ENCODE measurements at places on chromosomes 11 and 22.

DNA sequence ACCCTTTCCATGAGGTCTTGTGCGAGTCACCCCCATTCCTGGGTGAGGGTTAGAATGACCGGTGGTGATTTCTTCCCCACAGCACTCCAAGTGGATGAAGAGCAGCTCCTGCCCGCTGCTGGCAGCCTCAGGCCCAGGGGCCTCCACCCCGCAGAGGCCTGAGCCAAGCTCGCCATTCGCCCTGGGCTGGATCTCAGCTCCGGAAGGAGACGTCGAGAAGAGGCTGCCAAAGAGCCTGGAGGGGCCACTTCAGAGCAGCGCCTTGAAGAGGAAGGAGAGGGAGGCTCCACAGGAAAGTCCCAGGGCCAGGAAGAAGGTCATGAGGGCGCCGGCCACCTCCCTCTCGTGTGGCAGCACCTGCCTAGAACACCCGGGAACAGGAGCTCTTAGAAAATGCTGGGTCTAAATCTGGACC, 8.4 kb downstream of the SLC29A2 start:
- DNase-seq, result no peak

- DNase-seq, result no peak
Observed at GRCh38 chr11:69966910-69967483, 111.1 kb upstream of the ANO1 start.

DNA sequence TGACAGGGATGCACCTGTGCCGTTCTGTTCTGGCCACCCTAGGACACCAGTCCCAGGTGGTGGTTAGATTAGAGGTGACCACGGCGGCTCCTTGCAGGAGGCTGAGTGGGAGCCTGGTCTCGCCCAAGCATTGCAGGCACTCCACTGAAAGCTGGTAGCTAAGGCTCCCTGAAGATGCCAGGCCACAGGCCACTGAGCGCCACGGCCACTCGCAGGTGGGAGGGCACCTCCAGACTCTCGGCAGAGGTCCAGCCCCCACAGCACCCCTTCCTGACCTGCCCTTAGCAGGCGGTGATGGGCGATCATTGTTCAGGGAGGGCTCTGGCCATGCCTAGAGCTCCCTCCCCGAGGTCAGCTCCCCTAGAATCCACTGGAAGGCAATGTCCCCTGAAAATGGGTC, 1270.2 kb downstream of the BRD1 start:
- no peak for DNase-seq

GRCh38 chr11:16114431-16114830, 241.9 kb downstream of the SOX6 start:
- DNase-seq, result no peak

DNA sequence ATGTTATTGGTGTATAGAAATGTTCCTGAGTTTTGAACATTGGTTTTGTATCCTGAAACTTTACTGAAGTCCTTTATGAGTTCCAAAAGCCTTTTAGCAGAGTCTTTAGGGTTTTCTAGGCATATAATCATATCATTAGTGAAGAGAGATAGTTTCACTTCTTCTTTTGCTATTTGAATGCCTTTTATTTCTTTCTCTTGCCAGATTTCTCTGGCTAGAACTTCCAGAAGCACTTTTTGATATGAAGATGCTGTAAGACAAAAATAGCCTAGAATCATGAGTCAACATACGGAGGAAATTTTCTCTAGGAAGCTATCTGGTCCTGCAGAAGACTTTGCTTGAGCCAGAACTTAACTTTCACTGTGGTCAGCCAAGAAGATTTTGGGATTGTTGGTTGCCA, 86.7 kb upstream of the IZUMO1R start:
- DNase-seq, result no peak

- peak; percentile 68 for DNase-seq
Observed at GRCh38 chr11:43923406-43924111, 18.9 kb upstream of the C11orf96 start.

- no peak for DNase-seq
Observed at GRCh38 chr11:117910941-117911655, 18.1 kb downstream of the TMPRSS13 start.

GRCh38 chr11:92473736-92474135, 249.1 kb downstream of the FAT3 start:
- DNase-seq, result peak; percentile 11

DNA sequence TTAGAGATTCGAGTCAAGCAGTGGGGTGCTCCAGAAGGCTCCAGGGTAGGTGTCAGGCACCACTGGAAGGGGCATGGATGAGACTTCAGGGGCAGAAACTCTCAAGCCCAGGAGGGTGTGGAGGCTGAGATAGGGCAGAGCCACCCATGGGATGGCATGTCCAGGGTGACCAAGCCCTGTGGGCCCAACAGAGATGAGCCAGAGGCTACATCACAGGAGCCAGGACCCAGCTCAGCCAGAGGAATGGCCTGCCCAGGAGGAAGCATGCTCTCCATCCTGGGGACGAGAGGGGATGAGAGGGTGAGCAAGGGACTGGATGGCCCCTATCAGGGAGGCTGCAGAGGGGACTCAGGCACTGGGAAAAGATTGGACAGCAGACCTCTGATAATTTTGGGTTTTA, 42.8 kb downstream of the SLCO2B1 start:
- no peak for DNase-seq

GRCh38 chr22:36461665-36462649, 19.5 kb downstream of the TXN2 start:
- DNase-seq, result peak; percentile 63

DNA sequence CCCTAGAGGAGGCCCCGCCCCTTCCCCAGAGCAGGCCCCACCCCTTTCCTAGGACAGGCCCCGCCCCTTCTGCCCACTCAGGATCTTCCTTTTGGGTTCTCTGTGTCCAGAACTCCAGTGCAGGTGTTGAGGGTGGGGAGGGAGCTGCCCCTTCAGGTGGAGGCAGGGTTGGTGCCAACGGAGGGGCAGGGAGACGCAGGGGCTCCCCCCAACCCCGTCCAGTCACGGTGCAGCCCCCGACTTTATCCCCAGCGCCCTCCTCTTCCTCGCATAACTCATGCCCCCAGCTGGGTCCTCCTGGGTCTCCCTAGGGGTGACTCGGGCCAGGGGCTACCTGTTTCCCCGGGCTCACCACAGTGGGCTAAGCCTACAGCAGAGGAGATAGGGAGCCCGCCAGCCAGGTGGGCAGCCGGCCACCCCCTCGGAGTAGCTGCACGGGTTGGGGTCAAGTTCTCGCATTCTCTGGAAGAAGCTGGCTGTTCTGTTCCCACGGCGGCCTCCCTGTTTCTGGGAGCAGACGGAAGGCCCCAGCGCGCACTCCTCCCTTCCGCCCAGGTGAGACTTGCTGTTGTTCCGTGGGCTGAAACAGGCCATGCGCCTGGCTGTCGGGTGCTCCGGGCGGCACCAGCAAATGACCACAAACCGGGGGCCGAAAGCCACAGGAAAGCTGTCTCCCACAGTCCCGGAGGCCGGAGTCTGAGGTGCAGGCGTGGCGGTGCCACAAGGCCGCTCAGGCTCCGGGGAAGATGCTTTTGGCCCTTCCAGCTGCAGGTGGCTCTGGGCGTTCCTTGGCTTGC, 38.9 kb downstream of the MUC2 start:
- DNase-seq, result no peak

DNA sequence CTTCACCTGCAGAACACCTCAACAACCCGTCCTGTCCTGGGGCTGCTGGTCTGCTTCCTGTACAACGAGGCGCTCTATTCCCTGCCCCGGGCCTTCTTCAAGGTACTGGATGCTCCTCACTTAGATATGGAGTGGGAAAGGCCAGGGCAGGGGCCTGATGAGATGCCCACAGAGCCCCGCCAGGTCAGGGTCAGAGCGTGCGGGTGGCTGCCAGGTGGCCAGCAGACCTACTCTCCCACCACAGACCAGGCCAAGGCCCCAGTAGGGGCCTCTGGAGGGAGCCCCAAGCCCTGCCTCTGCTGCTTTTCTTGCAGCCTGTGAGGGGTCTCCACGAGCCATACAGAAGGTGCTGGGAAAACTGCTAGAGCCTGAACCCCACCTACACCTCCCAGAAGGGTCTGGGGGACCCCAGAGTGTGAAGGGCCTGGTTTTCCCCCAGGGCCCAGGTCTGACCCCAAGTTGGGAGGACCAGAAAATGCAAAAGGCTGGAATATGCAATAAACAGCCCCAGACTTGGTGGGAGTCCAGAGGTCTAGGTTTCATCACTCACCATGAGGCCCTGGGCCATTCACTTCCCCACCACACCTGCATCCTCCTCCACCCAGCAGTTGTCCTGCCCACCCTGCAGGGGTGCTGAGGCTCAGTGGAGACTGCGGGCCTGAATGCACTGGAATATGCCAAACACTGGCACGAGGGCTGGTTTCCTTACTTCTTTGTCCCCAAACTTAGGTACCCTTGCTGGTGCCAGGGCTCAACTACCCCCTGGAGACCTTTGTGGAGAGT, 14.7 kb downstream of the ZDHHC24 start:
- DNase-seq, result no peak

GRCh38 chr22:23414727-23415489, 165.2 kb downstream of the IGLL1 start:
- DNase-seq, result no peak

GRCh38 chr22:38863531-38864131, 8.4 kb downstream of the CBX6 start:
- no peak for DNase-seq

- DNase-seq, result no peak
Observed at GRCh38 chr11:102639656-102640055, 14.5 kb upstream of the MMP20 start.

GRCh38 chr11:64638018-64638665, 47.1 kb downstream of the SLC22A12 start:
- no peak for DNase-seq

- peak; percentile 62 for DNase-seq
Observed at GRCh38 chr11:102293873-102294601, 23.2 kb upstream of the BIRC3 start.

DNA sequence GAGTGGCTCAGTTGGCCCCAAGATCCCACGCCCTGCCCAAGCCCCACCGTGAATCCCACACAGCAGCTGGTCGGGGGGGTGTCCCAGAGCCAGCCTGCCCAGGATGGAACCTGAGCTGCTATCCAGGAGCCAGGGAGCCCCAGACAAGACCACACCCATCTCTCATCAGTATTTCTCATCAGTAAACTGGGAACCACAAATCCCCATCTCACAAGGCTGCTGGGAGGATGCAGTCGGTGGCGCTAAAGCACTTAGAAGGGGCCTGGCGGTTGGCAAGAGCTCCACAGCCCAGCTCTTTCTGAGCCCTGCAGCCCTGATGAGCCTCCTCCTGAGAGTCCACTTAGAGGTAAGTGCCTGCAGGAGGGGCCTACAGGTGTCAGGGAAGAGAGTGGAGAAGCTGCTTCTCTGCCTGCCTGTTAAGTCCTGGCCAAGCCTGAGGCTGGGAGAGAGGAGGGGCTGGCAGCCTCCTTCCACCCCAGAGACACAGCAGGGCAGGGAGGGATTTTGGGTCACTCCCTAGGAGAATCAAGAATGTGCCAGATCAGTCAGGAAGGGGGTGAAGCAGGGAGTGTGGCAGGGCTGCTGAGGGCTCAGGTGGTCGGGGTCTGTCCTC, 6.1 kb downstream of the FADS3 start:
- no peak for DNase-seq

DNA sequence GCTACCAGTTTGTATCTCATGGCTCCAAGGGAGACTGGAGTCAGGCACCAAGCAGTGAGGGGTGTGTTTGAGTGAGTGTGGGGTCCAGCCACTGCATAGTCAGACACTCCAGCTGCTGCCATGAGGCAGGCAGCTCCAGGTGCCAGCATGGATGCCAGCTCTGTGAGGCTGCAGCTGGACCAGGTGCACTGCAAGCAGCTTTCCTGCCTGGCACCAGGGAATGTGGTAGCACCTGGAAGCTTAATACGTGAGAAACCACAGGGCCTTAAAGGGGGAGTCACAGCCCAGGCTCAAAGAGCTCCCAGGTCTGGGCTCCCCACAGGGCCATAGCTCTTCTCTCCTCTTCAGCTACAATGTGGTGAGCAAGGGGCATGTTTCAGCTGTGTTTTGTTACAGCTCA, 817.8 kb upstream of the LUZP2 start:
- DNase-seq, result no peak

GRCh38 chr22:49764127-49764581, 63.5 kb downstream of the BRD1 start:
- DNase-seq, result peak; percentile 67

DNA sequence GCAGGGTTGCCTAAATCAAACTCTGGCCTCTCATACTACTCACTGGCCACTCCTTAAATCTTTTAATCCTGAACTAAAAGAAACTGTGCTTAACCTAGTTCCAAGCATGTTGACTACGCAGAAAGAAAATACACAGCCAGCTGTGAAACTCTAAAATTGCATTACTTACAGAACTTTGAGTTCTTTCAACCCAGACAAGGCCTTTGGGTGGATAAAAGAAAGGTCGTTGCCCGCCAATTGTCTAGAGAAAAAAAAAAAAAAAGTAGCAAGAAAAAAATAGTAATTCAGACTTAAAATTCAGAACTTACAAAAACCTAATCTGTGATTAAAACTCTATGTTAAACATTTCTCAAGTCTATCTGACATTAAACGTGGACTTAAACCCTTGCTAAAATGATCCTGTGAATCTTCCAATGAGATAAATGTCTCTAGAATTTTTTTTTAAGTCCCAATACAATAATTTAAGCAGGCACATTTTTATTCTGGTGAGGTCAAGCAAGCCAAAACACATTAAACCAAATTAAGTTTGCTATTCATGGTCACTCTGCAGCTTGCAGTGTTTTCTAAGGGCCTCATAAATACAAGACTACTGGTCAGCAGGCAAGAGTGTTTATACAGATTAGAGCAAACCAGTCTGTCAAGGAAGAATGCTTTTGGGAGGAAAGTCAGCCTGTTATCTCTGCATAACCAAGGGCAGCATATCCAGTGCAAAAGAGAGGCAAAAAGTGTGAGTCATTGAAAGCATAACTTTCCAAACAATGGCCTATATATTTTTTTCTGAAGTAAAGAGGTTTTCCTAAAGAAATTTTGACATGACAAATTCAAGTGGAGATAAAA, 29.5 kb upstream of the CCDC34 start:
- DNase-seq, result peak; percentile 22

DNA sequence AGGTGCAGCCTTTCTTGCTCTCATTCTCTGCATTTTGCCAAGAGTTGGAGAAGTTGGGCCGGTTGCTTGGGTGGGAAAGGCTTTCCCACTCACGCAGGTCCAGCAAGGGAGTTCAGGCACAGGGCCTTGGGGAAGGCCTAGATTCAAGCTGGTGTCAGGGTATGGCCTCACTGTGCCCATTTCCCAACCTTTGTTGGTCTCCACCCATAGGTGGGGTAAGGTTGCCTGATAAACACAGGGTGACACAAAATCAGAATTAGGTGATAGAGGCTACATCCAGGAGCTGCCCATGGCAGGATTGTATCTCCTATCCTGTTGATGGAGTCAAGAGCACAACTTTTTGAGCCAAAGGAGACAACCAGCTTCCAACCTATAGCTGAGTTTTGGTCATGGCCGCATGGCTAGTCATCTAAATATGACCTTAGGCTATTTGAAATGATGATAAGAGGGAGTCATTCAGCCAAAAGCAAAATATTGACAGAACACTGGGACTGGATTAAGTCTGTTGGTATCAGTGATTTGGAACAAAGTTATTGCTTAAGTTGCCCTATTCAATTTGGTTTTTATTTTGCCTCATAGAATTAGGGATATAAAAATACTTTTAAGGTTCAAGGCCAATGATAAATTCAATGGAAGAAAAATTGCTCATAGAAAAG, 20.9 kb downstream of the CAT start:
- no peak for DNase-seq

- no peak for DNase-seq
Observed at GRCh38 chr22:41263704-41264103, 22.3 kb downstream of the RANGAP1 start.

- DNase-seq, result no peak
Observed at GRCh38 chr11:111937844-111938243, 701 bp downstream of the DIXDC1 start.

GRCh38 chr11:704781-705645, 1.0 kb upstream of the EPS8L2 start:
- no peak for DNase-seq

GRCh38 chr22:18120857-18121256, 10.2 kb downstream of the TUBA8 start:
- DNase-seq, result no peak

- DNase-seq, result no peak
Observed at GRCh38 chr11:60950024-60950423, 2.0 kb downstream of the SLC15A3 start.

Data from AG20443 (cell line).